Activated naive CD4-positive, alpha-beta T cell (primary cell): ENCODE measurements at places on chromosomes 7 and 10.

DNA sequence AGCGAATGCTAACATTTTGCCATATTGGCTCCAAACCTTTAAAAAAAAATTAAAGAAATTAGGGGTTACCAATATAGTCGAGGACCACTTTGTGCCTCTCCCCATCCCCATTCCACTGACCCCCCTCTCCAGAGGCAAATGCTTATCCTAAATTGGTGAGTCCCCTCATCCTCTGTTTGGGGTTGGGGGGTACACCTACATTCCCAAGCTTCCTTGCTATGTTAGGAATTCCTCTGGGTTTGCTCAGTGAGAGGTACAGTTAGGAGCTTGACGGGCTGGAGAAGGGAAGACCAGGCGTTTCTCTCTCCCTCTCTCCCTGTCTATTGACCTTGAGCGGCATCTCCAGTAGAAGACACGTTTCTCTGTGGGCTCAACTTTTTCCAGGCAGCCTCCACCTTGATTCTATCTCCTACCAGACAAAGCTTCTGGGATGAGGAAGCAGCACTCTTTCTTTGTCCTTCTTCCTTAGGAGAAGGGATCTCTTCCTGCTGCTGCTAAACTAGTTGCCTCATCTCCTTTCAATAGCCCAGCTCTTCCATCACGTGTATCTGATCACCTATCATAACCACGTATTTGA lies 6.6 kb upstream of the AKR1B15 start:
- no peak for DNase-seq

- DNase-seq = no peak
These were observed 179.5 kb upstream of the ITGB1 start for GRCh38 chr10:33137356-33138005.

GRCh38 chr10:3902809-3903410 lies 117.9 kb upstream of the KLF6 start:
- DNase-seq = no peak

DNA sequence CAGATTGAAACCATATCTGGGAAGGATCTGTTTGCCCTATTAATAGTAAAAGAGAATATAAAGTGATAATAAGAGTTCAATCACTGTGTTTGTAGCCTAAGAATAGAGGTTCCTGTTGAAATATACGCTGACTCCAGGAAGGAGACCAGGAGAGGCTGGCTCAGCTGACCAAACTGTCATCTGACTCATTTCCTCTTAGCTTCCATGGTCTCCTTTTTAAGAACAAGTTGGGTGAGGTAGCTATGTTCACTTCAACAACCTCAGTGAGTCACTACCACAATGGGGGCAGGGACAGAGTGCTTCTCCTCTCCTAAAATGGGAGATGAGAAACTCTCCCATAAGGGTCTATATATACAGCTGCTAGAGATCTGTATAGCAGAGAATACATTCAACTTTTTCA lies 543.3 kb downstream of the CALN1 start:
- no peak for DNase-seq

- no peak for DNase-seq
These were observed 465.7 kb downstream of the AUTS2 start for GRCh38 chr7:70063927-70064326.

- DNase-seq = no peak
These were observed 831 bp downstream of the CCDC7 start for GRCh38 chr10:32446536-32447406.

GRCh38 chr10:52313933-52314821 lies at the start of gene DKK1:
TSS of gene DKK1 (plus strand) at chr10:52314281. CDS start at chr10:52314435, 154 bp downstream.
- DNase-seq = no peak

GRCh38 chr10:30709229-30709628 lies 79.7 kb upstream of the LYZL2 start:
- DNase-seq = no peak

GRCh38 chr7:141312828-141313521 lies 238.2 kb upstream of the AGK start:
- no peak for DNase-seq

- DNase-seq = no peak
These were observed 171.4 kb downstream of the ST7 start for GRCh38 chr7:117124591-117125220.

DNA sequence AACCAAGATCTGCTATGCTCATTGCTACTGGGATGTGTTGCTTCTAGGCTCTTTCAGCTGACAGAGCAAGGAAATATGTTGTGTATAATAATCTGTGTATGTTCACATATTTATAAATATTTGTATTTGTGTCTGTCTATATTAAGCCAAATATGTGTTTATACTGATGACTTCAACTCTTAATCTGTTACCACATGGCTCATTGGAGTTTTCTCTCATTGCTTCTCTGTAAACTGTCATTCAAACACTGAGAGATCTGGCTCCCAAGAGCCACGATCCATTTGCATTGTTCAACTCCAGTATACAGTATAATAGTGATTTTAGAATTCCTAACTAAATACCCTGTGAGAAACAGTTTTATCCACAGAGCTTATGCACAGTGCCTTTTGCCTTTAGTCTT lies 35.3 kb downstream of the BICC1 start:
- DNase-seq = no peak

- DNase-seq = no peak
These were observed 148.8 kb downstream of the PPP1R9A start for GRCh38 chr7:95056107-95056739.

DNA sequence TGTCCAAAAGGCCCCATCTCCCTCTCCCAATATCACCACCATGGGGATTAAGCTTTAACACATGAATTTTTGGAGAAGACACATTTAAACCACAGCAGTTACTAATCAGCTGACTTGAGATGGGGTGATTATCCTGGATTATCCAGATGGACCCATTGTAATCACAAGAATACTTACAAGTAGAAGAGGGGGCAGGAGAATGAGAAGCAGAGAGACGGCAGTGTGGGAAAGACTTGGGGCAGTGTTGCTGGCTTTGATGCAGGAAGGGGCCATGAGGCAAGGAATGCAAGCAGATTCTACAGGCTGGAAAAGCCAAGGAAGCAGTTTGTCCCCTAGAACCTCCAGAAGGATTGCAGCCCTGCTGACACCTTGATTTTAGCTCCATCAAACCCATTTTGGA lies 30.7 kb upstream of the INMT start:
- DNase-seq = no peak

DNA sequence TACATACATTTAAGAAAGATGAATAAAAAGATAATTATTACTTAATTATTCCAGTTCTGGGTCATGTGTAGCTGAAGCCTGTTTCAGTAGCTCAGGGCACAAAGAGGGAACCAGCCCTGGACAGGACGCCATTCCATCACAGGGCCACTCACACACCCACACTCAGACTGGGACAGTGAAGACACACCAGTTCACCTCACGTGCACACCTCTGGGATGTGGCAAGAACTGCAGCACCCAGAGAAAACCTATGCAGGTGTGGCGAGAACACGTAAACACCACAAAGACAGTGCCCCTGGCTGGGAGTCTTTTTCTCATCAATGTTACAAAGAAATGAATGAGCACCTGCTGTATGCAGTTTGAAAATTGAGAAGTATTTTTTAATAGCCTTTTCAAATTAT lies 1.6 kb upstream of the IDI1 start:
- peak; percentile 11 for DNase-seq

- DNase-seq = no peak
These were observed 211.7 kb upstream of the NFE2L3 start for GRCh38 chr7:25940086-25940906.

DNA sequence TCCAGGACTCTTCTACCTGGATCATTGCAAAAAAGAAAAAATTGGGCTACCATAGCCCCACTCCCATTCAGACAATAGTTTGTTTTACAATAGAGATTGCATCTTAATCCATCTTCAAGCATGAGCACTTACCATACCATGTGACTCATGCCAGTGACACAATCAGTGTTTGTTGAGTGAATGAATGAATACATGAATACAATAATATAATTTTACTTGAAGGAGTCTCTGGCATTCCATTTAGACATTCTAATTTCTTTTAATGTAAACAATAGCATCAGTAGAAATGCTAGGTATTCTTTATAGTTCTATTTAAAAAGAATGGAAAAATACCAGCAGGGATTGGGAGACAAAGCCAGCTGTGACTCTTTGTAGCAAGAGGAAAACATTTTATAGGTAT lies 141.6 kb upstream of the AKR1E2 start:
- no peak for DNase-seq

DNA sequence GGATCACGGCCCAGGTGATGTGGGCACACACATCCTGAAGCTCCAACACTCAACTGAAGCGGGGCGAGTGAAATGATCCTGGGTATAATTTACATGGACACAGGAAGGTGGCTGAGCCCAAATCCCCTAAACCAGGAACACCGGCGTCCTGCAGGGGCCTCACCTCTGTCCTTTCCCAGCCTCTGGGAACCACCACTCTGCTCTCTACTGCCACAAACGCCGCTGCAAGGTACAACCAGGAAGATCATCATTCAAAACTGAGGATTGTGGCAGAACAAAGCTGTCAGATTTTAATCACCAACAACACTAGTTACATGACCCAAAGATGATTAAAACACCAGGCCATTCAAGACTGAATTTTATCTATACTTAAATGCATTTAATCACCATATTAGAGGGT lies 104.0 kb downstream of the DIP2C start:
- no peak for DNase-seq

GRCh38 chr10:127407551-127407950 lies 141.6 kb upstream of the NPS start:
- DNase-seq = no peak

GRCh38 chr7:95205665-95206225 lies 118.6 kb downstream of the PON1 start:
- DNase-seq = no peak

DNA sequence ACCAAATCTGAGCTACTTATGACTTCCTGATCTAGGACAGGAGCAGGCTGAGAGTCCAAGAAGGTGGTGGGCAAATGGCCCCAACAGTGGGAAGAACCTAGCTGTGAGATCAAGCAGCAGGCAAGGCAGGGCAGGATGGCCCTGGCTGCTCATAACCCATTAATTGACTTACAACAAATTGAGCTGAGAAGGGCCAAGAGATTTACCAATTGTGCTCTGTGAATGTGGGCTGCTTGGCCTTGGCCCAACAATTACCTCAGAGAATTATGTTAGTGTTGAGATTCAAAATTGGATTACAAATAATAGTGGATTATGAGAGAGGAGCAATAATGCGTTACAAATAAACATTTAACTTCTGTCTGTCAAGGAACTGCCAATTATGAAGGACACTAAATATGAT lies 956.5 kb downstream of the KCNMA1 start:
- no peak for DNase-seq

- DNase-seq = no peak
These were observed 624.6 kb downstream of the CALN1 start for GRCh38 chr7:71787513-71787912.

DNA sequence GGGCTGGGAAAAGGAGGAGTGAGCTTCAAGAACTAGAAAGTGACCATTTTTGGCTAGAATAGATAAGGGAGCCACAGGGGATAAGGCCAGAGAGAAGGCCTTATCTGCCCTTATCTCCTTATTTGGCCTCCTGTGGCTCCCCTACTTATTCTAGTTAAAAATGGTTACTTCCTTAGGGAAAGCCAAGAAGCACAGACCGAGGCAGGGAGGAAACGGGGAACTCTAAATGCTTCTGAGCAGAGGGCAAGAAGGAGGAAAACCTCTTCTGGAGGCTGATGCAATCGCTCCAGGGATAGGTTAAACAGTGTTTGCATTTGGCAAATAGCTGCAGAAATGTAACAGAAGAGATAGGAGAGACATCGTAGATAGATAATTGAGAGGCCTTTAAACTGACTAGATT lies 18.6 kb downstream of the NRP1 start:
- DNase-seq = no peak

GRCh38 chr7:149714910-149715471 lies 58.4 kb downstream of the ZNF467 start:
- DNase-seq = no peak

GRCh38 chr7:1114088-1114487 lies 26.2 kb downstream of the GPER1 start:
- DNase-seq = no peak

- no peak for DNase-seq
These were observed 215.7 kb upstream of the HABP2 start for GRCh38 chr10:113337142-113337541.

GRCh38 chr7:40551685-40552576 lies 417.1 kb downstream of the SUGCT start:
- no peak for DNase-seq

GRCh38 chr7:75596727-75597614 lies 104.9 kb downstream of the SPDYE5 start:
- no peak for DNase-seq

DNA sequence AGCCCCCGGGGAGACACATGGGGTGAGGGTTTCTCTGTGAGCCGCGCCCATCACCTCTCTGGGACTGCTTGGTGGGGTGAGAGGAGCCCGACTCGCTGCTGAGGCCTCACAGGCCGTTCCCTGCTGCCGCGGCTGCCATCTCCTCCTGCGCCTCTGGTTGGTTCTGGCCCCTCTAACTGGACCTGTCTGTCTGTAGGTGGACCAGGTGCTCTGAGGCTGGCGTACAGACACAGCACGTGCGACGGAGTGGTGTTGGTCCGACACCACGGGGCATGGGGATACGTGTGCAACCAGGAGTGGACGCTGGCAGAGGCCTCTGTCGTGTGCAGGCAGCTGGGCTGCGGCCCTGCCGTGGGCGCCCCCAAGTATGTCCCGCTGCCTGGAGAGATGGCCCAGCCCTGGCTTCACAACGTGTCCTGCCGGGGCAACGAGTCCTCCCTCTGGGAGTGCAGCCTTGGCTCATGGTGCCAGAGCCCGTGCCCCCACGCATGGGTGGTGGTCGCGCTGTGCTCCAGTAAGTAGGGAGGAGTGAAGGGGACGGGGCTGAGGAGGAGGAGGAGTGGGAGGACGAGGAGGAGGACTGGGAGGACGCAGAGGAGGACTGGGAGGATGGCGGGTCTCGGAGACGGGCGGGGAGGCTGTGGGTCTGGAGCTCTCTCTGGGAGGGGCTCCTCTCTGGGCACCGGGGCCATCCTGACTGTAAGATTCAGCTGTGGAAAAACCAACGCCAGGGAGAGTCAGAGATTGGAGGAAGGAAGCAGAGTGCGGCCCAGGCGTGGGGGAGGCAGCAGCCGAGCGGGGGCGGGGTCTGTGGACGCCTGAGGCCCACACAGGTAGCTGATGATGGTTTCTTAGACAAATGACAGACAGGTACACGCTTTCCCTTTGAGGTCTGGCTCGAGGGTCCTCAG lies 2.6 kb downstream of the SCART1 start:
- no peak for DNase-seq
